ENCODE measurements at places on chromosomes 1 and 21.

- DNase-seq: no peak
Measured at GRCh38 chr21:37184784-37185593, 82.1 kb downstream of the VPS26C start.

DNA sequence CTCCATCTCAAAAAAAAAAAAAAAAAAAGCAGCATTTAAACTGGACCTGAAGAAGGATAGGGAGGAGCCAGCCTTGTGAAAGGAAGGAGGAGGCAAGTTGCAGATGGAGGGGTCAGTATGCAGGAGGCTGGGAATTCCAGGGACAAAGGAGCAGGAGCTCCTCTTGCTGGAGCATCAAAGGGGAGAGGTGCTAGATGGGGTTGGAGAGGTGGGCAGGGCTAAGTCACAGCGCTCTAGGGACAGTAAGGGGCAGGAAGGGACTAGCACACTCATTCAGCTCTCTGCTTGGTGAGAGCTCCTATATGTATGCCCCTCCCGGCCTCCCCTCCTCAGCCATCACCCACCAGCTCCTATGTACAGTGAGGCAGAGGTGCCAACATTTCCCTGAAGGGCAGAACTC lies 26.8 kb downstream of the MAP7D1 start:
- no peak for DNase-seq

DNA sequence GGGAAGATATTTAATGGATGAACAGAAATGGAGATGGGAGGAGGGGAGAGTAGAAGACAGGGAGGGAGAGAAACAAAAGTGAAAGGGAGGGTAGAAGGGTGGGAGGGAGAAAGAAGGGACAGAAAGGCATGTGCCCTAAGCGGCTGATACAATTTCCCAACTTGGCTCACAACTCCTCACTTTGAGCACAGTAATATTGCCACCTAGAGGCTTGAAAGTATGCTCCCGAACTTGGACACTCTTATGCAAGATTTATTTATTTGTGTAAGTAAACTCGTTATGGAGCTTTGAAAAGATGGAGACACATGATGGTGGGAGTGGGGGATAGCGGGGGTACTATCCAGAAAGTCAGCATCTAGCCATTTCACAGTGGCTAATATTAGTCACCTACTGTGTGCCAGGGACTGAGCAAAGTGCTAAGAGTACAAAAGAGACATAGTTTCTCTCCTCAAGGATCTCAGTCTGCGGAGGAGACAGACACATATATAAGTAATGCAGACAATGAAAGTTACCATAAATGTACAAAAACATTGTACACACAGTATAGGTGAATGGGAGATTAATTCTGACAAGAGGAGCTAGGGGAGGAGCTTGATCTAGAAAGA lies 189.7 kb downstream of the SEC16B start:
- DNase-seq: peak; percentile 9

GRCh38 chr1:219293410-219293809 lies 119.7 kb downstream of the LYPLAL1 start:
- DNase-seq: no peak

- no peak for DNase-seq
Measured at GRCh38 chr1:50970931-50971582, 1.0 kb downstream of the CDKN2C start.

DNA sequence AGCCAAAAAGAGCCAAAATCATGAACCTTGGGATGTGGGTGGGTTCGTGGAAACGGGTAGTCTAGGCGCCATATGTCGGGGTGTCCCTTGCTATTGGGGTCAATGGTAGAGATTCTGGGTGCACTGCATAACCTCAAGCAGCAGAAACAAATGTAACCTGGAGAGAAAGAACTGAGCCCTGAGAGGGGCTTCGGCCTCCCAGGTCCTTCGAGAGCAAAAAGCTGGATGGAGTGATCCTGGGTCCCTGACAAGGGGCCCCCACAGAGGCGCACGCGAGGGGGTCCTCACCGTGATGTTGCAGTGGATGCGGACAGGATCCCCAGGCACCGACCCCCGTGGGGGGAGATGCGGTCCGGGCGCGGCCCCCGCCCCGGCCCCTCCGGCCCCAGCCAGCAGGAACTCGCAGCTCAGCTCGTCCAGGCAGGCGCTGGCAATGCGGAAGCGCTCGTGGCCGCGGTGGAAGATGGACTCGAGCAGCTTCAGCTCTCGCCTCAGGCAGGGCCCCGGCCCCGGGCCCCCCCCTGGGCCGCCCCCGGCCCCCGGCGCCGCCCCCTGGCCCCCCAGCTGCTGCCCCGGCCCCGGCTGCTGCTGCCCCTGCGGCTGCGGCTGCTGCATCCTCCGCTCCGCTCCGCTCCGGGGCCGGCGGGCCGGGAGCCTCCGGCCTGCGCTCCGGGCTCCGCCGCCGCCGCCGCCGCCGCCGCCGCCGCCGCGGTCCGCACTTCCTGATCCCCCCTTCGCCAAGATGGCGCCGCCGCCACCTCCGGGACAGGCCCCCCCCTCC lies at the start of gene UBE2Q1:
TSS of gene UBE2Q1 (minus strand) at position 724 of the 781 bp plus-strand sequence. CDS start at position 615, 109 bp downstream.
- DNase-seq: peak; percentile 31

DNA sequence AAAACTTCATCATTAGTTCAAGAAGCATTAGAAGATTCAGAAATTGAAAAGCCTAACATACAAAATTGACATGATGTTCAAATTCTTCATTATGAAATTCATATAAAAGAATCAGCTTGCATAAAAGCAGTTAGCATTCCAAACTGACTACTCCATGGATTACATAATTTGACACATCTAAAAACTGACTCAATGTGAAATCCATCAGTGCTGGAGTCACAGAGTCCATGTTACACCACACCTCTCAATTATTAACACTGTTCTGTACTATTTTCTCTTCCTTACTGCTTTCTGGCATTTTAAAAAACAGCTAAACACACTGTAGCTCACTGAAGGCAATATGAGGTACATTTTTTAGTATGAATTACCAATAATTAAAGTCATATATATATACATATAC lies 28.0 kb downstream of the ARHGAP29 start:
- no peak for DNase-seq

GRCh38 chr21:34284666-34285065 lies 79.1 kb upstream of the KCNE2 start:
- DNase-seq: no peak

- DNase-seq: no peak
Measured at GRCh38 chr1:107820801-107821200, 144.2 kb downstream of the VAV3 start.

- DNase-seq: no peak
Measured at GRCh38 chr21:43361493-43362296, 65.2 kb downstream of the SIK1 start.

GRCh38 chr1:47181095-47181954 lies 8.5 kb downstream of the PDZK1IP1 start:
- DNase-seq: no peak

GRCh38 chr1:201845331-201846083 lies 16.6 kb downstream of the IPO9 start:
- DNase-seq: no peak

DNA sequence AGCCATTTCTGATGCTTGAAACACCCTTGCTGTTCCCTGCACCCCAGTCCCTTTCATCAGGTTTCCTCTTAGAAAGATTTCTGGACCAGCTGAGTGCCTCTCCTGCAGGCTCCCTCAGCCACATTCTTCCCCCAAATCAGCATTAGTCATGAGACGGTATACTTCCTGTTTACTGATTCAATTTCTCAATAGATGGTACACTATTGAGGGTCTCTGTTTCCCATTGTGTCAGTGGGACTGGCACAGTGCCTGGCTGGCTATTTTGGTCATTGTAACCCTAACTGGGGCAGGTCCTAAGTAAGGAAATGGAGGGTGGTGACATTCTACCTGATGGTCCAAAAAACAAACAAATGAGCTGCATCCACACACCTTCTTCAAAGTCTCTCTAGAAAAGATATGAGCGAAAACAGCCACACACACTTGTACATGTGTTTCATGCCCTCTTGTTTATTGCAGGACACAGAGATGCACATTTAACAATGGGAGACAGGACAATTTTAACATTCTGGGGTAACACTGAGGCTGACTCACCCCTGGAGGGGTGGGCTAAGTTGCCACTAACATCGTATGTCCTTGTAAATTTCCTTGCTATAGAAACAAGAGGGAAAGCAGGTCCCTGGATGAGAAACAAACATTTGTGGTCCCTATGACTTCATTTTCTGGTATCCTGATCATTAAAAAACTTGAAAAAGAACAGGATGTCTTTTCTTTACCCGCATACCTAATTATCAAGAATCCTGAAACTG lies 77.5 kb downstream of the RRAGC start:
- DNase-seq: no peak

GRCh38 chr1:220044678-220045355 lies 1.5 kb downstream of the EPRS1 start:
- DNase-seq: no peak

DNA sequence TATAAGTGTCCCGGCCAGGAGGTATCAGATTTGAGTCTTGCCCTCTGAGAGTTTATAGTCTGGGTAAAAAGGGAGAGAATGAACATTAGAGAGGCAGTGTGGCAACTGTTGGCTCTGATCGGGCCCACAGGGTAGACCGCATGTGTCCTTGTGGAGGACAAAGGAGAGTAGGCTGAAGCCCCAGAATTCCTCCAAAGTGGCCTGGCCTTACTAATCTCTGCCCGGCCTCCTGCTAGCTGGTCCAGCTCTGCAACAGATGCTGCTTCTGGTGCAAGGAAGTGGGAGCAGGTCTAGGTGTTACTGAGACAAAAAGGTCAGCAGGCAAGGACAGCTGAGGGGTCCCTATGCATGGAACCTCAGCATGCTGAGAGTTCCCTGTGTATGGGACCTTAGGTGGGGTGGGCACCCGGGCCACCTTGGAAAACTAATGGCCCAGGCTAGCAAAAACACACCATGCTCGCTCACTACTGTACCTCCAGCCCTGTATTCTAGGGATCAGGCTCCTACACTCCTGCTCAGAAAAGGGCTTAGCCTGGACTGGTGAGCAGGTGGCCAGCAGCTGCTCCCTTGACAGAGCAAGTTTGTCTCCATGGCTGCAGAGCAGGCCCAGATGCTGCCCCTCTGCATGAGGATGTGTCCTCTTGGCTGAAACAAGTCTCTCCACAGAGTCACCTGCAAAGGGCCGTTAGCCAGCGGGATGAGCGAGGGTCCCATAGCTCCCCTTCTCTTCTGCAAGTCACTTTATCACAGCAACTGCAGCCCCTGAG lies 30.3 kb upstream of the RGS16 start:
- DNase-seq: no peak

DNA sequence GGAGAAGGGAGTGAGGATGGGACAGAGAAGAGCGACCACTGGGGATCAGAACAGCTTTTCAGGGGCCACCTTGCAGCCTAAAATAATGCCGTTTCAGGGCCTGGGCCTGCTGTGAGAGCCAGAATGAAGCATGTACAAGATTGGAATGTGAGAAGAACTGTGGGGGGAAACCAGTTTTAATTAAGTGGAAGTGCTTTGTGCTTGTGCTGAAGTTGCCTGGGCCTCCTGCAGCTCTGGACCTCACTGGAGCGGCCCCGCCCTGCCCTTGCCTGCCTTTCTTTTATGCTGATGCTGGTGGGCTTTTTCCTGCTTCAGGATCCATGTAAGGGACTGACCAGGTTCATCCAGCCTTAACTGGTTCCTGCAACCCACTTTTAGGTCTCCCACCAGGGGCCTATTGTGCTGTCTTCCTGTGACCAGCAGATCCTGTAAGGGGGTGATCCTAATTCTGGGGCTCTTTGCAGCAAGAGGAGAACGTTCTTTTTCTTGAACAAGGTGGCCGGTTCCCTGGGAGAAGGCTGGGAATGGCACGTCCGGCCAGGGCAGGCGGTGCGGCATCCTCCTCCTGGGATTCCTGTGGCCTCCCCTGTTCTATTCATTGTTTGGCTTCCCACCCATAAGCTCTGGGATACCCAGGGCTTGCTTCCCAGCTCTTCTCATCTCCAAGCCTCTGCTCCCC lies 3.2 kb downstream of the C1orf226 start:
- no peak for DNase-seq

DNA sequence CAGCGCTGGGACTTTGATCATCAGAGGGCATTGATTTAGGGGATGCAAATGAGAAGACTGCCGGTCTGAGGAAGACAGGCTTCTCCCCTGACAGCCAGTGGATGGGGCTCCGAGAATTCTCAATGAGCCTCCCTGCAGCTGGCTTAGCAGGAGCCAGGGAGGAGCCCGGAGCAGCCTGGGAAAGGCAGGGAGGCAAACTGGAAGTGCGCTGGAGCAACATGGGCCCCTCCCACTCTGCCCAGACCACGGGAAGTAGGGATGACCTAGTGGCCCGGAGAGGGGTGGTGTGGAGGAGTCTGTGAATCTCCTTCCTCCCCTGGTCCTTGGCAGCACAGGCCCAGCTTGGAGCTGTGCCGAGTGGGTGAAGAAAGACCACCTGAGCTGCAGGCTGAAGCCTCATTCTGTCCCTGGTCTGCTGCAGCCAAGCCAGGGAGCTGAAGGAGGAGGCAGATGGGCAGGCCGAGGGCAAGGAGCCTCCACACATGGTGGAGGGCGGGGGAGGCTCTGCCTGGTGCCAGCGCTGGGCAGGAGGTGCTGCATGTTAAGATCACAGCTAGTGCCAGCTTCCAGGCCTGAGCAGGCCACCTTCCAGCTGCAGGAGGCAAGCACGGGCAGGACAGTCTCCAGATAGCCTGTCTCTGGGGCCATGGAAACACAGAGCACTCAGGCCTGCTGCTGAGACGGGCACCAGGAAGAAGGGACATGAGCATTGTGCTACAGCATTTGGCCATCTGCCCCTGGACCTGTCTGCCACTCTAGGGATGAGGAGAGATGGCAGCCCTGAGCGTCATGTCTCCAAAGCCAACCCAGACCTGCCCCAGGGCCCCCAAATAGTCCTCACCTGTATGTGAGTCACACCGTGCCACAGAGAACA lies 12.2 kb upstream of the CLSTN1 start:
- DNase-seq: no peak

- no peak for DNase-seq
Measured at GRCh38 chr21:45385549-45386050, 19.4 kb upstream of the COL18A1 start.

- DNase-seq: no peak
Measured at GRCh38 chr1:176802316-176802715, 339.3 kb downstream of the PAPPA2 start.

- DNase-seq: no peak
Measured at GRCh38 chr1:22582661-22583635, 19.7 kb downstream of the EPHA8 start.

GRCh38 chr1:237878406-237878805 lies 12.3 kb downstream of the ZP4 start:
- DNase-seq: no peak

DNA sequence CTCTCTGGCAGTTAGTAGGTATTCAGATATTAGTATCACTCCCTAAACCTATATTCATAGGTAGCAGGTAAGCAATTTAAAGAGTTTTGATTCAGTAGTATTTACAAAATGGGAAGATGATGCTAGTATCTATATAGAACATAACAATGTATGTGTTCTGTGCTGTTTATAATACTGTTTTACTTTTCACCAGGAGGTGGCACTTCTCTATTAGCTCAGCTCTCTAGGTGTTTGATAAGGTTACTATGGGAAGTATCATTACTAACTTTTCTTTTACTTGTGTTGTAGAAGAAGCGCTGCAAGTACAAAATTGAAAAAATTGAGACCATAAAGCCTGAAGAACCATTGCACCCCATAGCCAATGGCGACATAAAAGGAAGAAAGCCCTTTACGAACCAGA lies 49.4 kb upstream of the FASLG start:
- DNase-seq: no peak

DNA sequence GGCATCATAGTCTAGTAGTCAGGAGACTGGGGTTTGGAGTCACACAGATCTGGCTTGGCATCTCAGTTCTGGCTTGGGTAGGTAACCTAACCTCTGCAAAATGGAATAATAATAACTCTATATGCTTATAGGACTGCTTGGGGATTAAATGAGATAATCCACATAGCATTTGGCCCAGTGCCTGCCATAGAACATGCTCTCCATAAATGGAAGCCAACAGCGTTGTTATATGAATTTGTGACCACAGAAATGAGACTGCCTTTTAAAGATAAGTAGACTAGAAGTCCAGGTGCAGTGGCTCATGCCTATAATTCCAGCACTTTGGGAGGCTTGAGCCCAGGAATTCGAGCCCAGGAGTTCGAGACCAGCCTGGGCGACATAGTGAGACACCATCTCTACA lies 4.0 kb upstream of the OPRD1 start:
- no peak for DNase-seq

Measured in head of caudate nucleus (tissue), 42 donors.